ENCODE measurements at places on chromosomes 13 and 19. TPM values are rescaled to one million over a fixed set of nuclear protein-coding genes. Genes with fewer than 3 reads are reported as not detected.
A peak's percentile ranks its signal among the peaks of the same experiment; 100 is the strongest.

The LDLR gene
- 73.6 TPM for total RNA-seq

DNA sequence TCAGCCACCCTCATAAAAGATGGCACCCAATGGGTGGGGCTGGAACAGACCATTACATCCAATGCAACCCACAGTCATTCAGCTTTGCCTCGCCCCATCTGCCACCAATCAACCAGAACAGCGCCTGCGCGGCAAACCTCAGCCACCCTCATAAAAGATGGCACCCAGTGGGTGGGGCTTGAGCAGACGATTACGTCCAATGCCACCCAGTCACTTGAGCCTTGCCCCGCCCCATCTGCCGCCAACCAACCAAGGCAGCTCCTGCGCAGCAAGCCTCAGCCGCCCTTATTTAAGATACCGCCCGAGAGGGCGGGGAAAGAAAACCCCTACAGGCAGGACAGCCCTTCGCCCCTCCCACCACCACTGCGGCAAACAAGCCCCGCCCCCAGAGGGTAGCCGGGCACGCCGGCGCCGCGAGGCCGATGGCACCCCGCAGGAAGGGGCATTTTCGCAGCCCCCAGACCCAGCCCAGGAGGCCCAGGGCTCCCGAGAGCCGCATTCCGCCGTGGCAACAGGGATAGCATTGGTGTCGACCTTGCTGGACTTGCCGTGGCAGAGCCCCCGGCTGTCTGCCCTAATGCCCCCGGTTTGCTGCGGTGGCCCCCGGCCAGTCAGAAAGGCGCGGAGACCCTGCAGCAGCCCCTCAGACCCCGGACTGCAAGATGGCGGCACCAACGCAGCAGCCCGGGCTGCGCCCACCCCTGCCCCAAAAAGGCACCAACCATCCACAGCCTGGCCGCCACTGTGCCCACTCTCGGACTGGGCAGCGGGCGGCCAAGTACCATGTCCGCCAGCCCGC is 675 bp downstream of the PEG3 start:
- H3K27me3 ChIP-seq: no peaks in the 10 kb centered on the region

The ZNF121 gene
- 13.5 TPM for total RNA-seq

DNA sequence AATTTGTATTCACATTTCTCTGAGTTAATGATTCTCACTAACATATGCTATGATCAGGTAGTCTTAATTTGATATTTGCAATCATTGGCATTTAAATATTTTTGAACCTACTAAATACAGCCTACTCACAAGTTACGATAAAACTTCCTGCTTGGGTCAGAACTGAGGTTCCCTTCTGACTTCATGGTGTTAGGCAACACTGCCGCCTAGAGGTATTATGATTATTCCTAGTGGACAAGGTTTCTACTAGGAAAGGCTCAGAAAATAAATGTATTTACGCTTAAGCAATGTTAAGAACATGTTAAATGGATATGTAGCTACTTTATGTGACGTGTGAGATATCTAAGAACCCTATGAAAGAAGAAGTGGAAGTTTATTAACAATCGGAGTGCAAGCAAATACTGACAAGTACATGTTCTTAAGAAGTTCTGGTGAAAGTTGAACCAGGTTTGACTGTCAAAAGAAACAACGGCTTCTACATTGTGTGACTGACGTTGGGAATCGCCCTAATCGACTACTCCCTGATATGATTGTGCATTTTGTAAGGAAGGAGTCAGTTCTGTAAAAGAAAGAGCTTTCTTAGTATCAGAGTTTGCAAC is 1395.8 kb downstream of the SLITRK5 start:
- H3K27ac ChIP-seq: no peak overlapping the region
- H3K27me3 ChIP-seq: no peaks in the 10 kb centered on the region
- H3K4me3 ChIP-seq: no peak overlapping the region
- DNase-seq: peak; percentile 12
- H3K4me1 ChIP-seq: peaks cover 11% of the 10 kb centered on the region

GRCh38 chr19:11693505-11694499 is 44.9 kb downstream of the ZNF823 start:
- H3K4me1 ChIP-seq: peaks cover 8% of the 10 kb centered on the region
- no peaks in the 10 kb centered on the region for H3K36me3 ChIP-seq
- H3K4me3 ChIP-seq: peak overlapping the region; percentile 87
- peak overlapping the region; percentile 69 for H3K27ac ChIP-seq

- no peak overlapping the region for H3K27ac ChIP-seq
- H3K4me3 ChIP-seq: no peak overlapping the region
- no peaks in the 10 kb centered on the region for H3K27me3 ChIP-seq
- no peaks in the 10 kb centered on the region for H3K36me3 ChIP-seq
- no peaks in the 10 kb centered on the region for H3K4me1 ChIP-seq
- DNase-seq: no peak
These were observed 657.4 kb upstream of the ATXN8OS start for GRCh38 chr13:69450245-69450644.

Data from transverse colon (tissue), 4 donors.